ENCODE measurements at places on chromosomes 11 and 22. TPM values are rescaled to one million over a fixed set of nuclear protein-coding genes. Genes with fewer than 3 reads are reported as not detected.

DNA sequence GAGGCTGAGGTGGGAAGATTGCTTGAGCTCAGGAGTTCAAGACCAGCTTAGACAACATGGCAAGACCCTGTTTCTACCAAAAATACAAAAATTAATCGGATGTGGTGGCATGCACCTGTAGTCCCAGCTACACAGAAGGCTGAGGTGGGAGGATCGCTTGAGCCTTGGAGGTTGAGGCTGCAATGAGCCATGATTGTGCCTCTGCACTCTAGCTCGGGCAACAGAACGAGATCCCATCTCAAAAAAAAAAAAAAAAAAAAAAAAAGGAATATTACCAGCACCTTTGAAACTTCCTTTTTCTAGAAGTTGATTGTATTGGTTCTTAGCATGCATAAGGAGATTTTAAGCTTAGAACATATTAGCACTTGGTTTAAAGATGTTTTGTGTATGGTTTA lies 11.4 kb downstream of the CRKL start:
- H3K27ac ChIP-seq = no peak overlapping the region
- no peak overlapping the region for H3K4me3 ChIP-seq
- no peaks in the 10 kb centered on the region for H3K27me3 ChIP-seq
- no peaks in the 10 kb centered on the region for H3K36me3 ChIP-seq
- no peak for DNase-seq

DNA sequence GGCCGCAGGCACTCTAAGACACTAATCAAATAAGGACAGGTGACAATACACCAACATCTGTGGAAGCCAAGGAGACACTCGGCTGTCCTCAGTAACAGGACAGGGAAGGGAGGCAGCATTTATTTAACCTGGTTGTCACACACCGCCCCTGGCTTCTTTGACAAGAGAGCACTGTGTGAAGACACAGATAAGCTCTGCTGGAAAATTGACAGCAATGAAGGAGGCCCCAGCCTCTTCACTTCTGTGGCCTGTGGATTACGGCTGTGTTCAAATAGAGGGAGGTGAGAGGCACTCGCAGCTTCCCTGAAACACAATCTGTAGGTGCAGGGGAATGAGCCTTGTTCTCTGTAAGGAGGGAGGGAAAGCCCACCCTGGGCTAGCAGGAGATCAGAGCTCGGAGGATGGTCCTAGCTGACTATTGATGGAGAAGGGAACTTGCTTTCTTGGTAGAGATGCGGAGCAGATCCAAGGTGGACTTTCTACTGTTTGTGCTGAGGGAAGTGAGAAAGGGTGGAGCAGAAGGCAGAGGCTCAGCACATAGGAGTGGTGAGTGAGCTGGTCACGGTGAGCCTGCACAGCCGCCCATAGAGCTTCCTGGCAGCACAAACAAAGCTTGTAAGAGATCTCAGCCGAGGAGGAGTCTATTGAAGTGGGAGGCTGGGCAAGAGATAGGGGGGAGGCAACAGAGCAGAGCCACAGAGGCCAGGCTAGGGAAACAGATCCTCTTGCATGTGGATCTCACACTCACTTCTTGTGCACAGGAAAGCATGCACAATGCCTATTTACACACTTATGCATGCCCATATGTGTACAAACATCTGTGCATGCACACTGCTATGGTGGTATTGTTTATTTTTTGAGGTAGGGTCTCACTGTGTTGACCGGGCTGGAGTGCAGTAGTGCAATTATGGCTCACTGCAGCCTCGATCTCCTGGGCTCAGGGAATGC lies 114.6 kb upstream of the THY1 start:
- peaks cover 20% of the 10 kb centered on the region for H3K4me1 ChIP-seq
- DNase-seq = no peak
- H3K27me3 ChIP-seq = no peaks in the 10 kb centered on the region

DNA sequence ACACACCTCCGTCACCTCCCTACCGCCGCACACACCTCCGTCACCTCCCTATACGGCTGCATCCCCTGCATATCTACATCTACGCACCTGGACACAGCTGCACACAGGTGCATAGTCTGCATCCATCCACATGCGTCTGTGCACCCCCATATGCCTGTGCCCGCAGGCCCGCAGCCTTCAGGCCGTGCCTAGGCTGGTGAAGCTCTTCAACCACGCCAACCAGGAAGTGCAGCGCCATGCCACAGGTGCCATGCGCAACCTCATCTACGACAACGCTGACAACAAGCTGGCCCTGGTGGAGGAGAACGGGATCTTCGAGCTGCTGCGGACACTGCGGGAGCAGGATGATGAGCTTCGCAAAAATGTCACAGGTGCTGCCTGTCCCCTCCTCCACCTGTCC lies 4.8 kb downstream of the PKP3 start:
- no peak overlapping the region for H3K4me3 ChIP-seq
- no peak overlapping the region for H3K27ac ChIP-seq
- DNase-seq = no peak
- H3K4me1 ChIP-seq = peaks cover 8% of the 10 kb centered on the region

DNA sequence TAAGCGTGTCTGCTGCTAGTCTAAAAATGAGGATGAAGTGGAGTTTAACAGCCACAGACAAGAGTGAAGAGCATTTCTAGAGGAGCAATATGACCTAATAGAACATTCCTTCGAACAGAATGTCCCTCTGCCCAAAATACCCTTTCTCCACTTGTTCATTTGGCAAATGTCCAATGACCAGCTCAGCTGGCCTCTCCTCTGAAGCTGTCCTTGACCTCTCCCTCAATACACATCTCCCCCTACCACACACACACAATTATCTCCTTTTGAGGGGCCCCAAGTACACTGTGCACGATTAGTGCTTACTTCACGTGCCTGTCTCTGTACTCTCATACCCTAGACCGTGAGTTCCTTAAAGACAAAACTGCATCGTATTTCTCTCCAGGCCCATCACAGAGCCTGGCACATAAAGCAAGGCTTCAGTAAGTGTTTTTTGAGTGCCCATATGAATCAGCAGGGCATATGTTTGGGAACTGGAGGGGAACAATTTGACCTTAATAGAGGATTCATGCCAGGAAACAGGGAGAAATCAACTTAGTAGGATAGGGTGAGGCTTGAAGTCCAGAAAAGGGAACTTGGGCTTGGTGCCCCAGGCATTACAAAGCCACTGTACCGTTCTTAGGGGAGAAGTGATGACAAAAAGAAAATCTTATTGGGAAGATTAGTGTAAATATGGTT lies 18.1 kb upstream of the NCAM1 start:
- H3K4me1 ChIP-seq = no peaks in the 10 kb centered on the region
- no peak for DNase-seq
- peak overlapping the region; percentile 23 for H3K27ac ChIP-seq
- no peak overlapping the region for H3K4me3 ChIP-seq
- no peaks in the 10 kb centered on the region for H3K27me3 ChIP-seq
- no peaks in the 10 kb centered on the region for H3K36me3 ChIP-seq

- no peaks in the 10 kb centered on the region for H3K36me3 ChIP-seq
- DNase-seq = no peak
- H3K4me1 ChIP-seq = no peaks in the 10 kb centered on the region
- no peak overlapping the region for H3K4me3 ChIP-seq
These were observed 10.5 kb upstream of the ZFTA start for GRCh38 chr11:63779039-63779438.

DNA sequence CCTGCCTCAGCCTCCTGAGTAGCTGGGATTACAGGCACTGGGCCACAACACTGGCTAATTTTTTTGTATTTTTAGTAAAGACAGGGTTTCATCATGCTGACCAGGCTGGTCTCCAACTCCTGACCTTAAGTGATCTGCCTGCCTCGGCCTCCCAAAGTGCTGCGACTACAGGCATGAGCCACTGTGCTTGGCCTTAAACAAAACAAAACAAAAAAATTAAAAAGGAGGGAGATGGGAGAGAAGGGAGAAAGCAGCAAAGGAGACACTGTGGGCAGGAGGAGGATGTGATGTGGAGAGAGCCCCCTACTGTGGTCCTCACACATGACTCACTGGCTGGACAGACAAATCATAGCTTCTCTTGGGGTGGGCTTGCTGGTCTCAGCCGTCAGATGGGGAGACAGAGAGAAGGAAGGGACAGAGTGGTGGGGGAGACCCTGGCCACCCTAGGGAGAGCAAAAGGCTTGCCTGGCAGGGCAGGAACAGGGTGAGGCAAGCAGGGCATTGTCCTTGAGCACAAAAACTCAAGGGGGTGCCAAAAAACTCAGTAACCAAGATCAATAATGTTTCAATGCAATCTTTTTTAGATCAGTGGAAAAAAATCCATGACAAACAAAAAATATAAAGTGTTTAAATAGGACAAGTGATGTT lies 31.6 kb downstream of the TPST2 start:
- H3K27me3 ChIP-seq = no peaks in the 10 kb centered on the region
- H3K27ac ChIP-seq = no peak overlapping the region
- no peak for DNase-seq
- H3K4me3 ChIP-seq = no peak overlapping the region

GRCh38 chr22:27132400-27132799 lies 475.0 kb downstream of the MIAT start:
- no peaks in the 10 kb centered on the region for H3K36me3 ChIP-seq
- no peaks in the 10 kb centered on the region for H3K27me3 ChIP-seq
- H3K4me3 ChIP-seq = no peak overlapping the region
- DNase-seq = no peak

DNA sequence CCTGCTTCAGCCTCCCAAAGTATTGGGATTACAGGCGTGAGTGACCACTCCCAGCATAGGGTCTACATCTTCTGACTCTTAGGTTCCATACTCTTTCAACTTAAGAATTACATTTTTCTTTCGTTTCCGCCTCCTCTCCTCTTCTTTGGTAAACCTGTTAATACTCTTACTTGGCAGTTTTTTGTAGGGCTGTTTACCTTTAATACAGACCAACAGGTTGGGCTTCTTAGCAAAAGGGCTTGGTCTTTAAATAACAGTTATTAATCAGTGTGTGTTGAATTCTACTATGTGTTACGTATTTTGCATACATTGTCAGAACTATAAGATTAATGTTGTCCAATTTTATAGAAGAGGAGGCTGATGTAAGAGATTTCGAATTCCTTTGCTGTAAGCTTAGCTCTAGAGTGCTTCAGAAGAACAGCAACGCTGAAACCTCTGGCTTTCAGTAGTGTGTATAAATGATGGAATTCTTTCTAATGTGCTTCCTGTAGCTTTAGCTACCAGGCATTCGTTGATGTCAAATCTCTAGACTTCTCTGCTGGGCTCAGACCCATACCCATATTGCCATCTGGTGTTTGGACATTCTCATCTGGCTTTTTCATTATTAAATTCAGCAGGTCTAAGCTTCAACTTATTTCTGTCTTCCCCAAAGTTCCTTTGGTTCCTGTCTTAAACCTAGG lies 3.1 kb downstream of the FDX1 start:
- no peak overlapping the region for H3K4me3 ChIP-seq
- peak overlapping the region; percentile 23 for H3K27ac ChIP-seq
- no peaks in the 10 kb centered on the region for H3K36me3 ChIP-seq

GRCh38 chr11:117210620-117211019 lies 11.4 kb downstream of the TAGLN start:
- no peaks in the 10 kb centered on the region for H3K27me3 ChIP-seq
- DNase-seq = no peak
- H3K27ac ChIP-seq = no peak overlapping the region
- H3K4me3 ChIP-seq = no peak overlapping the region
- no peaks in the 10 kb centered on the region for H3K4me1 ChIP-seq

GRCh38 chr11:1308743-1309497 lies 512 bp downstream of the TOLLIP start:
- no peak for DNase-seq
- H3K27ac ChIP-seq = peak overlapping the region; percentile 92
- H3K4me1 ChIP-seq = peaks cover 52% of the 10 kb centered on the region
- peaks cover 14% of the 10 kb centered on the region for H3K36me3 ChIP-seq
- no peaks in the 10 kb centered on the region for H3K27me3 ChIP-seq

GRCh38 chr11:10868352-10868751 lies 10.5 kb upstream of the ZBED5 start:
- H3K36me3 ChIP-seq = no peaks in the 10 kb centered on the region
- no peak overlapping the region for H3K4me3 ChIP-seq
- H3K27ac ChIP-seq = no peak overlapping the region

DNA sequence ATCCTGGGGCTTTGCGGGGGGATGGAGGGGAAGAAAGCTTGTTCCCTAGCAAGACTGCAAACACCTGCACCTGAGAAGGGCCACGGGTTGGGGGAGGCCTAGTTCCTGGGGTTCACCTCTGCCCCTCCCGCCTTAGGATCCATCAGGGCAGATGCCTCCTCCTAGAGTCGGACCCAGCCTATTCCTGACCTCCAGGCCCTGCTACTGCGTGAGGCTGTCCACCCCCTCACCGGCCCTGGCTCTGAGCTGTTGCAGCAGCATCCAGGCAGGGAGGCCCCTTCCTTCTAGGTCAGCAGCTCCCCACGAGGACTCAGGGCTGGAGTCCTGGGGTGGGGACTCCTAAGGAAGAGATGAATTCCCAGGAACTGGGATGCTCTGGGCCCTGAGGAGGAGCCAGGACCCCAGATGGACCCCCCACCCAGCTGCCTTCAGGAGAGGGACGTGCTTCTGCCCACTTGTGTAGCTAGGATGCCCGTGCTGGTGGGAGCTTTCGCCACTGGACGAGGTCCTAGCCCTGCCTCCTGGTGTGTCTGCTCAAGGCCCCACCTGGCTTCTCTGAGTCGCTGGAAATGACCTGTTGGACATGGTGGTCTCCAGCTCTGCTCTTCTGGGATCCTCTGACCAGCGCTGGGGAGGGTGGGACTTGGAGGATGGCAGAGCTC lies 10.3 kb downstream of the MRGPRF start:
- H3K27me3 ChIP-seq = no peaks in the 10 kb centered on the region
- H3K27ac ChIP-seq = peak overlapping the region; percentile 88
- peaks cover 28% of the 10 kb centered on the region for H3K36me3 ChIP-seq
- H3K4me1 ChIP-seq = peaks cover 68% of the 10 kb centered on the region
- no peak for DNase-seq

DNA sequence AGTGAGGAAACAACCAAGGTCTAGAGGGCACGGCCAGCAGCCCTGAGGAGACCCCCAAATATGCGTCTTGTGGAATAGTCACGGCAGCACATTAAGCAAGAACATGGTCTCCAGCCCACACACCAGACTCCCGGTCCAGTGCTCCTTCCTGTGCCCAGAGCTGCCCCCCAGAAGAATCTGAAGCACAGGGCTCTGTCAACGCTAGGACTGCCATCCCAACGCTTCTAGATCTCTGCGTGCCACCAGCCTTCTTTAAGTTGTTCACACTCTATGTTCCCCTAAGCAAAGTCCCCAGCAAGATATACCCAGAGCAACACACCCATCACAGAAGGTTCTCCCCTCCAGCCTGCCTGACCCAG lies 3.5 kb upstream of the SEC14L2 start:
- H3K4me1 ChIP-seq = peaks cover 14% of the 10 kb centered on the region
- H3K27ac ChIP-seq = no peak overlapping the region
- no peak for DNase-seq
- H3K36me3 ChIP-seq = no peaks in the 10 kb centered on the region
- H3K4me3 ChIP-seq = no peak overlapping the region

GRCh38 chr11:46279126-46280099 lies 2.0 kb downstream of the CREB3L1 start:
- DNase-seq = no peak
- no peak overlapping the region for H3K27ac ChIP-seq

- H3K27ac ChIP-seq = no peak overlapping the region
- H3K36me3 ChIP-seq = no peaks in the 10 kb centered on the region
- no peak for DNase-seq
- H3K4me3 ChIP-seq = no peak overlapping the region
- no peaks in the 10 kb centered on the region for H3K4me1 ChIP-seq
These were observed 21.4 kb upstream of the CDON start for GRCh38 chr11:126083829-126084607.

The ISX gene
- not detected for total RNA-seq

The C1QTNF5 gene
- 5.3 TPM for total RNA-seq

The IFITM10 gene
- total RNA-seq = 0.88 TPM

The TEX12 gene
- 0.38 TPM for total RNA-seq

The SYCE3 gene
- not detected for total RNA-seq

The F2 gene
- total RNA-seq = 0.19 TPM

The ANO1 gene
- 5.1 TPM for total RNA-seq

The FIBP gene
- total RNA-seq = 36.0 TPM

The NPAS4 gene
- total RNA-seq = not detected

The ZNF215 gene
- total RNA-seq = 1.5 TPM

The OR5B21 gene
- not detected for total RNA-seq
